ENCODE measurements at places on chromosomes 7 and 10. TPM values are rescaled to one million over a fixed set of nuclear protein-coding genes. Genes with fewer than 3 reads are reported as not detected.

CNPY1 gene
- not detected for total RNA-seq

UTF1 gene
- not detected for total RNA-seq

KNDC1 gene
- total RNA-seq: 1.6 TPM

SYT15 gene
- 0.59 TPM for total RNA-seq

PVRIG gene
- total RNA-seq: not detected

GPNMB gene
- total RNA-seq: 507 TPM

FOXI2 gene
- total RNA-seq: not detected

PPP1R3C gene
- 36.7 TPM for total RNA-seq
